A549 (cell line): ENCODE measurements at places on chromosomes 1 and 21. TPM values are rescaled to one million over a fixed set of nuclear protein-coding genes. Genes with fewer than 3 reads are reported as not detected.

The DIPK1A gene
- 10.5 to 12.4 TPM (median 11.9 TPM) in 3 replicates for polyA plus RNA-seq

The COL9A2 gene
- 0.12 to 0.32 TPM (median 0.12 TPM) in 3 replicates for polyA plus RNA-seq

GRCh38 chr1:167683226-167683625, 38.6 kb upstream of the MPZL1 start:
- DNase-seq: no peak

GRCh38 chr21:15793550-15794235, 63.9 kb downstream of the USP25 start:
- no peak for DNase-seq

DNA sequence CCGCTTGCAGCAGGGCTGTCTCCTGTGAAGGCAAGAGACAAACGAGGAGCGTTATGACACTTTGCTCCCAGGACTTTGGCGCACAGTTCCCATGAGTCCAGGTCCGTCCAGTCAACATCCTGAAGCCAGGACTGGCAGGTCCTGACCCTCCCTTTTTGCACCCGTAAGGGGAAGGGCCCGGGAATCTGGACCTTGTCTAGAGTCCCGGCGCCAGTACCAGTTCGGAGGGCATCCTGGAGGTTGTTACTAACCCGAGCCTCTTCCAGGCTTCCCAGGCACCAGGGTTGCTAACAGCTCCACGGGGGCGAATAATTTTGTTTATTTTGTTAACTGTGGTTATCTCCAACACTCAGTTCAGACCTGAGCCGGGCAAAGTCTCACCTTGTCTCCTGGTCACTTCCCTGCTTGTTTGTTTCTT, 682 bp upstream of the RWDD3 start:
- peak; percentile 13 for DNase-seq

The TXLNA gene
- polyA plus RNA-seq: 23.9 to 26.0 TPM (median 25.0 TPM) in 3 replicates
